ENCODE measurements at places on chromosomes 1 and 21. TPM values are rescaled to one million over a fixed set of nuclear protein-coding genes. Genes with fewer than 3 reads are reported as not detected.

Gene OR2G6
- not detected for total RNA-seq

Gene C1orf210
- total RNA-seq, result not detected

Gene ATP1A4
- total RNA-seq, result not detected

Gene RNU1-3
- total RNA-seq, result 3,030 TPM

Gene HSD3B1
- not detected for total RNA-seq

Gene ANKRD45
- 0.14 TPM for total RNA-seq

Gene NTMT2
- not detected for total RNA-seq

Gene ELF3
- 0.18 TPM for total RNA-seq

Gene PLA2G2D
- total RNA-seq, result not detected

Gene HSD3B2
- total RNA-seq, result not detected

Gene FMO1
- 0.14 TPM for total RNA-seq

Gene CSMD2
- total RNA-seq, result 1.6 TPM

Gene CD2
- total RNA-seq, result not detected

Gene KRTAP21-2
- total RNA-seq, result not detected

Gene LIX1L
- total RNA-seq, result 15.6 TPM

Gene TMEM50B
- 22.0 TPM for total RNA-seq

Data from smooth muscle cell of bladder (primary cell).